C1 segment of cervical spinal cord (tissue), 14 donors: ENCODE measurements at places on chromosomes 4 and X.

DNA sequence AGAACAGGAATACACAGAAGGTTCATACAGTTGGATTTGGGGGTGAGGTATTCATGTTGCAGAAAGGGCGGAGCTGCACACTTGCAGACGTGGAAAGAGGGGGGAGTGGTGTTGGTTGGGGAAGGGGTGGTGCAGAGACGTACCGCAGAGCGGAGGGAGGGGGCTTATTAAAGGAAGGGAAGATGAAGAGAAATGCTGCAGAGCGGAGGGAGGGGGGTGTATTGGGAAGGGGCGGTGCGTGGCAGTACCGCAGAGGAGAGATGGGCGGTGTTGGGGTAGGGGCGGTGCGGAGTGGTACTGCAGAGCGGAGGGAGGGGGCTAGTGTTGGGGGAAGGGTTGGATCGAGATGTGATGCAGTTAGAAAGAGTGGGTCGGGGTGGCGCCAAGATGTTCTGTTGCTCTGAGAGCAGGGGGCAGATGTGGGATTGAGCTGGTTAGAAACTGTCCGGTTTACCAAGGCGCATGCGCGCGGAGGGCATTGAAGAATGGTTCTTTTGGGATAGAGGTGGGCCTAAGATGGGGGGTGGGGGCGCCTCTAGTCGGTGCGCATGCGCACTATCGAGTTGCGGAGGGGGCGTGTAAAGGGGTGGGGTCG, 900 bp downstream of the TRO start:
- DNase-seq: no peak

GRCh38 chrX:95346856-95347255, 1337.8 kb upstream of the DIAPH2 start:
- no peak for DNase-seq

DNA sequence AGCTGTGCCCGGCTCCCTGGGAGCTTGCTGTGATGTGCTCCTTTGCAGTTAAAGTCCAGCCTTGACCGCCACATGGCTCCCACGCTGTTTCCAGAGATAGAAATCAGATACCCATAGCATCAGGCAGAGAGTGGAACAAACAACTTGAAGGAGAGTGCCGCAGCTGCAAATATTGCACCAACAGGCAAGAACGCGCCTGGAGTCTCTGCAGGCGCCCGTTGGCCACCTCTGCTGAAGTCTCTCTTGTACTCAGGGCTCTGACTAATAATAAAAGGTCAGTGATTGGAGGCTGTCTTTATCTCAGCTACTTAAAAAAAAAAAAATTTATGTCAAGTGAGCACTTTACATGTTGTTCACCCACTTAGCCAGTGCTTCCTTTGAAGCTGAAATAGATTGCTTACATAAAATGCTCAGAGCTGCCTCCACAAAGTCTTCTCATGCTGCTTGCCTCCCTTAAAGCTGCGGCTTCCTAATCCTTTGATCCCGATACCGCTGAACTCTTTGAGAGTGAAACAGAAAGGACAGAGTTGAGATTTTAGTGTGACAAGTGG, 30.9 kb upstream of the TENM3 start:
- DNase-seq: no peak

GRCh38 chrX:132231587-132231986, 12.3 kb upstream of the RAP2C start:
- no peak for DNase-seq

GRCh38 chr4:8280158-8280875, 10.8 kb downstream of the HTRA3 start:
- DNase-seq: no peak

DNA sequence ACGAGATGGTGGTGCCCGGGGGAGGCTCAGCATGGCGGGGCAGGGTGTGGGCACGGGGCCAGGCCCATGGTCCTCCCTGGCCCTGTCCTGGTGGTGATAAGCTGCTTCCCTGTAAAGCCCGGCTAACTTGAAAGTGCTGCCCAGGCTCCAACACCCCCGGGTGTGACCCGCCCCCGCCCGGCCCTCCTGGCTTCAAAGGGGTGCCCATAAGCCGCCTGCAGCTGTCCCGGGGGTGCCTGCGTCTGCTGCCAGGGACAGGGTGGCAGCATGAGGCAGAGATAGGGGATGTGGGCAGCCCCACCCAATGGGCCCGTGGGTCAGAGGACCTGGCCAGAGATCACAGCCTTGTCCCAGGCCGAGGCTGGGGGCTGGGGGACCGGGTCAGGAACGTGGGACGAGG, 18.1 kb downstream of the FGFRL1 start:
- DNase-seq: no peak

GRCh38 chr4:95462921-95463320, 85.9 kb downstream of the UNC5C start:
- DNase-seq: no peak

- no peak for DNase-seq
Measured at GRCh38 chr4:54054501-54054900, 9.9 kb downstream of the CHIC2 start.

DNA sequence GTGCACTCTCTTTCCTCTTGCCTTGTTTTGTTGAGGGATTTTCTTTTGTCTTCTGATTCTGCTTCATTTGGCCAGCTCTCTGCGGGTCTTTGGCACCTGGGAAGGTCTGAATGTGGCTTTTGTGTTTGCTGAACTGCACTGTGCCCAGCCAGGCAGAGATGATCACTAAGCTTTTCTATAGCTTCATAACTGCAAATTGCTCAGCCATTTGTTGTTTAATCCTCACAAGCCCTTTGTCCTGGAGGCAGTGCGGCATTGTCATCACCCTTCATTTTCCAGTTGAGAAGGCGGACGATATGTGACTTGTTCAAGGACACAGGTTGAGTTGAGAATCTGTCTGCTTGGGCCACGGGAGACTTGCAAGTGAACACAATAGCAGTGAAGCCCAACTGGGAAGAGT, 46.0 kb upstream of the SFRP2 start:
- DNase-seq: no peak

DNA sequence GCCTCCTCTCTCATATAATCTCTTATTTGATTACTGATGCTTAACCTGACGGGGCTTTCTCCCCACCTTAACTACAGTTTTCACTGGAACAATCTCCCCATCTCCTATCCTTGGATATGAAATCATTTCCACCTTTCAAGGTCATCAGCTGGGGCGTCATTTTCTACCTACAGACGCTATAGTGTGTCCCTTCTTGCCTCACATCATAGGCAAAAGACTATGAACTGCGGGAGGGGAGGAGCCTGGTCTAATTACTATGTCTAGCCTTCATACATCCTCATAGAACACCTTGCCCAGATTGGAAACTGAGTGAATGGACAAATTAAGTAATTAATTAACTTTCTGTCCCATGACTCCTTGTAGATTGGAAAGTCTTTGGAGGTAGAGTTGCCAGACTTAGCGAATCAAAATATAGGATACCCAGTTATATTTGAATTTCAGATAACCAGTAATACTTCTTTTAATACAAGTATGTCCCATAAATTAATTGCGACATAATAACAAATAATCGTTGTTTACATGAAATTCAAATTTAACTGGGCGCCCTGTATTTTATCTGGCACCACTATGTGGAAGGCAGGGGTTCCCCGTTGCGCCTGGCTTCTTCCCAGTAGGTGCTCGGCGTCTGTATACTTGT, 752 bp upstream of the ATP6AP2 start:
- no peak for DNase-seq

GRCh38 chr4:147816382-147817254, 84.7 kb downstream of the ARHGAP10 start:
- no peak for DNase-seq

DNA sequence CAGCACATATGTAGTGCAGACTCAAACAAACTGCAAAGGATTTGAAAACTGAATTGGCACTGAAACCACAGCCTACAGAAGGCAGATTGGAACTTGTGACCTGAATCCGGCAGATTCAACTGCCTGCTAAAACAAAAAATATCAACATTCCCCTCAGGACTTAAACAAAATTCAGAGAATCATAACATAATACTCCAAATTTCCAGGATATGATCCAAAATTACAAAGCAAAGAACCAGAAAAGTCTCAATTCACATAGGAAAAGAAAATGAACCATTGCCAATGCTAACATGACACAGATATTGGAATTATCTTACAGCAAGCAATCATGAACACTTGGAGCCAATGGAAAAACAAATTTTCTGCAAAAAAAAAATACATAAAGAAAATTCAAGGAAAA, 250.4 kb downstream of the PRDM5 start:
- DNase-seq: no peak

DNA sequence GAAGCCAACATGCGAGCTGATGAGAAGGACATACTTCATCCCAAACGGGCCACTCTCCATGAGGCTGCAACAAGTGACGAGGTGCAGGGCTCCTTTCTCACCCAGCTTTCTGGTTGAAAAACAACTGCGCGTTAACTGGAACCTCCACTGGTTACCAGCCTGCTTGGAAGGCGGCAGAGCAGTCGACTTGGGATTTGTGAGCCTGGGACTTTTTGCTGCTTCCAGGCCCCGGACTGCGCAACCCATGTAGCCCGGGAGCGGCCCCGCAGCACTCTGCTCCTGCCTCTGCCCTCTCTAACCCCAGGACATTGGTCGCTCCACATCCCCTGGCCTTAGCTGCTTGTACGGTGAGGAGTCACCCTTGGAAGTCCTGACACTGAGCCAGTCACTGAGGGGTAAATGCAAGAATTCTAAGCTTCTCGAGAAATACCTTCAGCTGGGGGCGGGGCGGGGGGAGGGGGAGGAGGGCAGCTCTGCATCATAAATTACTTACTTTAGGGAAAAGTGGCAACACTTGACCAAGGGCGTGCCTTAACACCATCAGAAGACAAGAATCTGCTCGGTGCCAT, 72.7 kb downstream of the MTMR1 start:
- no peak for DNase-seq

DNA sequence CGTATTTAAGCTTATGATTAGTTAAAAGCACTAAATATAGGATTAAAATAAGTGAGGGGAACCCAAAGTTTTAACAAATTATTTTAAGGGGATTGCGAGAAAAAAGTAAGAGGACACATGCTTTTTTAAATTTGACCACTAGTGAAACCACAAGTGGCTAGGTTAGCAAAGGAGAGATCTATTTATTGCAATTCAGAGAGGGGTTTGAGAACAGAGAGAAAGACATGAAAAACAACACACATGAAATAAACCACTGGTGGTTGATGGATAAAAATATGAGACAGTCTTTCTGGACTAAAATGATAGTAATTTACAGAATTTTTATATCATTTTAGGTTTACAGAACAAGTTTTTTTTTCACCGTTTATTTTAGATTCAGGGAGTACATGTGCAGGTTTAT, 11.8 kb downstream of the SLC25A14 start:
- DNase-seq: no peak

DNA sequence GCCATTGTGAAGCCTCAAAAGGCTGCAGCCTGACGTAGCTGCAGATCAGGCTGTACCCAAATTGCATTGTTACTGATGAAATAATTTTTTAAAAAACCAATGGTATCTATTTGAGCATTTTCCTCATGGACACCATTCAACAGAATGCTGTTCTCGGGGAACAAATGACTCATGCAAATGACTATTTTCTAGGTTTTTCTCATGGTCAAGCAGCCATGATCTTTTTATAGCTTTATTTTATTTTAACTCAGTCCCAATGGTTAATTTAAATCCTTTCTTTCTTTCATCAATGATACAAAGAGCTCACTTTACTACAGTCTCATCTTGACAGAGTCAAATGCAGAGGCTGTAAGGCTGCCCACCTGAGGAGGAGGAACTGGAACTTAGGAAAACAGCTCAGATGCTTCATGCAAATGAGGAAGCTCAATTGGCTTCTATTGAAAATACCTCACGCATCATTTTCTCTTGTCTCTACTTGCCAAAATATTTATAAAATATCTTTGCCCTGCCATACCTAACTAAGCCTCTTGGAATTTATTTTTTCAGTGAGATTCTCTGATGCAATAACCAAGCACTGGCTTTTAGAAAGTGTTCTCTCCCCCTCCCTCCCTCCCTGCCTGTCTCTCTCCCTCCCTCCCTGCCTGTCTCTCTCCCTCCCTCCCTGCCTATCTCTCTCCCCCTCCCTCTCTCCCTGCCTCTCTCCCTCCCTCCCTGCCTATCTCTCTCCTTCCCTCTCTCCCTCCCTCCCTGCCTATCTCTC, 81.0 kb downstream of the SORBS2 start:
- DNase-seq: no peak

GRCh38 chrX:10467793-10468192, 152.6 kb downstream of the MID1 start:
- no peak for DNase-seq

DNA sequence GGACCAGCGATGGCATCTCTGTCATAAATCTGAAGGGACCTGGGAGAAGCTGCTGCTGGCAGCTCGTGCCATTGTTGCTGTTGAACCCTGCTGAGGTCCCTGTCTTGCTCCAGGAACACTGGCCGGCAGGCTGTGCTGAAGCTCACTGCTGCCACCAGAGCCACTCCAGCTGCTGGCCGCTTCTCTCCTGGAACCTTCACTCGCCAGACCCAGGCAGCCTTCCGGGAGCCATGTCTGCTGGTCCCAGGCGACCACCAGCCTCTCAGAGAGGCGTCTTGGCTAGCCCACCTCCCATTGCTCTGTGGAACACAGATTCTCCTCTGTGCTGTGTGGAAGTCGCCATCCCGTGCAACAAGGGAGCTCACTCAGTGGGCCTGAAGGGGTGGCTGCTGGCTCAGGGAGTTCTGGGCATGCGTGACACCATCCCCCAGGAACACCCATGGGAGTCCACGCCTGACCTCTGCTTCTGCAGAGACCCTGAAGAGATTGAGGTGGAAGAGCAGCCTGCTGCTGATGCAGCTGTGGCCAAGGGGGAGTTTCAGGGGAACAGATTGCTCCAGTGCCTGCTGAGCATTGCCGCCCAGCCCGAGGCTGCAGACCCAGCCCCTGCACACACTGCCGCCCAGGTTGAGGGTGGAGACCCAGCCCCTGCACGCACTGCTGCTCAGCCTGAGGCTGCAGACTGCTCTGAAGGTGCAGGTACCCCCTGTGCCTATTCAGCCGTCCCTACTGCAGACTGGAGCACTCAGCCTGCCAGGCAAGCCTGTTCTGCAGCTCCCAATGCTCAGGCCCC, 33.1 kb upstream of the CYP4V2 start:
- no peak for DNase-seq

DNA sequence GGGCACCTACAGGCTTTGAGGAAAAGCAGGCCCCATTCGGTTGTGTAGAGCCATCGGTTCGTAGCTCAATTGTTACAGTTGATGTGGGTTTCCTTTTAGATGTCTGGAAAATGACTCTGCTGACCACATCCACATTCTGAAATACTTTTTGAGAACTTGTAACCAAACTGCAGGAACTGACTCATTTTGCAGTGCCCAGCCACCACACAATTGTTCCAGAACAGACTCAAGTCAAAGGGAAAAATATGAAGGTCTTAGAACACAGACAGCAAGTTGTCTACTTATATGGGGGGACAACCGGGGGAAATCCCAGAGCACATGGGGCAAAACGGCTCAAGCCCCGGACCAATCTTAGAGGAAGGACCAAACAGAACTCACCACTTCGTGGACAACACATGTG, 557.6 kb upstream of the DIPK2B start:
- DNase-seq: no peak

- DNase-seq: no peak
Measured at GRCh38 chr4:35966566-35966965, 277.7 kb downstream of the ARAP2 start.

DNA sequence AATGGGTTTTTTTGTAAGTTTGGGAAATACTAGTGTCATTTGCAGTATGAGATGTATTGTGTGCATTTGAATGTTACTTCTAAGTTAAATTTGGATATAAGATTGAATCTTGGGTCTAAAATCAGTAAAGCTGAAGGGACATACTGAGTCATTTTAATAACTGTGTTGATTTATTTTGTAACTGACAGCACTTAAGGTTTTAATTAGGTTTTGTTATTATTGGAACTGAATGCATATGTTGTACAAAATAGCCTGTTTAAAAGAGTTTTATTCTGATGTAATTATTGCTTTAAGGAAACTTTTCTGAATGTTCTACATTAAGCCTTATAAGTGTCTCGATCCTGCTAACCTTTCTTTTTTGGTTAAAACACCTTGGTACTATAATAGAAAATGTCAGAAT, 396.6 kb downstream of the MAPK10 start:
- DNase-seq: no peak

- DNase-seq: no peak
Measured at GRCh38 chr4:13694256-13694655, 66.7 kb upstream of the BOD1L1 start.
